Upper lobe of right lung (tissue), 1 donor: ENCODE measurements at places on chromosomes 5 and 9. TPM values are rescaled to one million over a fixed set of nuclear protein-coding genes. Genes with fewer than 3 reads are reported as not detected.

The PCDHA9 gene
- 0.20 TPM for total RNA-seq

The CNOT6 gene
- total RNA-seq = 21.7 TPM

DNA sequence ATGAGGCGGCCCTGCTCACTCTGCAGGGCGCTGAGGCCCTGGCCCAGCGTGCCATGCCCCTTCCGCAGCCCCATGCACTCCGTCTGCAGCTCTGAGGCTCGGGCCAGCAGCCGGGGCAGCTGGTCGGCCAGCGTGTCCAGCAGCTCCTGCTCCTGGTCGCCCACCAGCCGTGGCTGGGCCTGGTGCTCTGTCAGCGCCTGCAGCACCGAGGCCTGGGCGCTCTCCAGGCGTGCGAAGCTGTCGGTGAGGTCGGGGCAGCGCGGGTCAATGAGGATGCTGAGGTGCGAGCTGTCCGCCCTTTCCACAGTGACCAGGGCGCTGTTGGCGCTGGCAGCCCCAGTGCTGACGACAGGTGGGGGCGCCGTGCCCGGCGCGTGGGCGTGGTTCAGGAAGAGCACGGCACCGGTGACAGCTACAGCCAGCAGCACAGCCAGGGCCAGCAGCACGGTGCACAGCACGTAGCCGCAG is 9.4 kb downstream of the FIBCD1 start:
- no peak overlapping the region for H3K27ac ChIP-seq
- DNase-seq = no peak
- H3K27me3 ChIP-seq = peaks cover 23% of the 10 kb centered on the region
- no peaks in the 10 kb centered on the region for H3K36me3 ChIP-seq

- H3K4me3 ChIP-seq = no peak overlapping the region
- no peak for DNase-seq
- H3K4me1 ChIP-seq = no peaks in the 10 kb centered on the region
- H3K27ac ChIP-seq = no peak overlapping the region
These were observed 40.4 kb downstream of the ZDHHC21 start for GRCh38 chr9:14652729-14653377.

DNA sequence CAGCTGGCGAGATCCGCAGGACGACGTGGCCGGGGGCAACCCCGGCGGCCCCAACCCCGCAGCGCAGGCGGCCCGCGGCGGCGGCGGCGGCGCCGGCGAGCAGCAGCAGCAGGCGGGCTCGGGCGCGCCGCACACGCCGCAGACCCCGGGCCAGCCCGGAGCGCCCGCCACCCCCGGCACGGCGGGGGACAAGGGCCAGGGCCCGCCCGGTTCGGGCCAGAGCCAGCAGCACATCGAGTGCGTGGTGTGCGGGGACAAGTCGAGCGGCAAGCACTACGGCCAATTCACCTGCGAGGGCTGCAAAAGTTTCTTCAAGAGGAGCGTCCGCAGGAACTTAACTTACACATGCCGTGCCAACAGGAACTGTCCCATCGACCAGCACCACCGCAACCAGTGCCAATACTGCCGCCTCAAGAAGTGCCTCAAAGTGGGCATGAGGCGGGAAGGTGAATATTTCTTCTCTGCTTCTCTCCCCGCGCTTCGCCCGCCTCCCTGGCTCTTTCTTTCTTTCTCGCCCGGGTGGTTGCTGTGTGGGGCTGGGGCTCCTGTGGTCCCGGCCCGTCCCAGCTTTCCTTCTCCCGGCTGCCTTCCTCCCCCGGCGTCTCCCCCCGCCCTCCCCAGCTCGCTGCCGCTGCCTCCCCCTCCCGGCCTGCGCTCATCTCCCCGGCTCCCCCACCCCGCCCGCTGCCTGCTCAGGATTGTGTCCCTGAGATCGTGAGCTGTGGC is 2.2 kb downstream of the NR2F1 start:
- peaks cover 65% of the 10 kb centered on the region for H3K27me3 ChIP-seq
- H3K27ac ChIP-seq = peak overlapping the region; percentile 68
- DNase-seq = no peak
